CD4-positive, alpha-beta T cell treated with Interleukin-6 at 100 ng/mL for 8 hours (primary cell): ENCODE measurements at places on chromosomes 7 and 10.

DNA sequence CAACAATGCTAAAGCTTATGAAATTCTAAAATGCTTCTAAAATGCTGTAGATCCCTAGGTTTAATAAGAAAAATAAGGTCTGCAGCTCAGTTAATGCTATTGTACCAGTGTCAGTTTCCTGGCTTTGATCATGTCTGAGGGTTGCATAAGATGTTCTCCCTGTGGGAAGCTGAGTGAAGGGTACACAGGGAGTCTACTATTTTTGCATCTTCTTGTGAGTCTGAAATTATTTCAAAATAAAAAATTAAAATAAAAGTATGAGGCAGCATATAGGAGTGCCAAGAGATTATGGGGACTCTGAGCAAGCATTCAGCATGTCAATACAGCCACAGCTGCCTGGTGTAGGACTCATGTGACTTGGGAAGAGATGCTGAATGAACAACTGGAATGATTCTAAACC, 14.7 kb downstream of the CHST15 start:
- DNase-seq, result no peak

- peak; percentile 29 for DNase-seq
These were observed 1.3 kb downstream of the FAS start for GRCh38 chr10:88991899-88992320.

GRCh38 chr10:23884670-23885069, 324.3 kb upstream of the KIAA1217 start:
- DNase-seq, result no peak

DNA sequence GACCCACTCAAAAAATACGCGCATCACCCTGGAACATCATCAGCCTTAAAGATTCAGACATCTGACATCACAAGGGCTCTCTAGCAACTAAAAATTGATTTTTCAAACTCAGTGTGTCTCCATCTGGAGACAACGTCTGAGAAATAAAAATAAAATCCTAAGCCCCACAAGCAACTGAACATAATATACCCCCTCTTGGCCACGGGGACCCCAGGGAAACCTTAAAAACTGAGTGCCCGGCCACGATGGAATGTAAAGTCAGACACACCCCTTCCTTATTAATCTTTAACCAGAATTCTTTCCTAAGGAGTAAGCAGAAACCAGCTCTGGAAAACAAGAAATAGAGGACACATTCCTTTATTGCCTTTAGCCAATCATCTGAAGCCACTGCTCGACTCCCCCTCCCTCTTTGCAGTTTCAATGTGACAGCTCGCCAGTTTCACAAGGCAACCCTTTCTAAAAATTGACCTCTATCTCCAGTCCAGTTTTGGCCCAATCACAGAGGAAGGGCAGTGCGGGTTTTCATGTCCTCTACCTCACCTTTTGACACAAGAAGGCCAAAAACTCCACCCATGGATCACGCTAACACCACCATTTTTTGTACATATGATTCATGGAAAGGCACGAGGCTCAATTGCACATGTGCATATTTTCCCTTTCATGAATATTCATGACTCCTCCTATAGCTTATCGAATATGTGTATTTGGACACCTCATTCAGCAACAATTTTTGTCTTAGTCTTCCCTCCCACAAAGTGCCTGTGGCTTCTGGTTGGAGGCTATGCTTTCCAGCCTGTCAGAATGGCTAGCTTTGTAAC, 24.2 kb downstream of the IFIT3 start:
- DNase-seq, result no peak

- no peak for DNase-seq
These were observed 187.0 kb downstream of the PPP1R17 start for GRCh38 chr7:31873816-31874597.

DNA sequence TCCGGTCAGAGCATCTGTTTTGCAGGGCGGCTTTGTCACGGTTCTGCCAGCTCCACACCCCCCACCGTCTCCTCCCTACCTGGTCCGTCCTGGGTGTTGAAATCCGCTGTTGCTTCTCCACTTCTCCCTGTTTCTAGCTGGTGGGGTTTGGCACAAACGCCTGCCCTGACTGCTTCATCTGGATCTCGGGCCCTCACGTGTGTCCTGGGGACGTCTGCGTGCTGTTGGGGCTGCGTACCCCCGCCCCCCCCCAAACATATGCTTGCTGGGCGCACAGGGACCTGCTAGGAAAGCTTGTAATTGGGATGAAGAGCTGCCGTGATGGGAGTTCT, 11.3 kb downstream of the AMZ1 start:
- no peak for DNase-seq

GRCh38 chr10:67819768-67820204, 18.2 kb downstream of the DNAJC12 start:
- no peak for DNase-seq
